ENCODE measurements at places on chromosomes 12 and 14.
A peak's percentile ranks its signal among the peaks of the same experiment; 100 is the strongest.

GRCh38 chr14:41609704-41610183 lies 3.1 kb downstream of the LRFN5 start:
- DNase-seq, result no peak

DNA sequence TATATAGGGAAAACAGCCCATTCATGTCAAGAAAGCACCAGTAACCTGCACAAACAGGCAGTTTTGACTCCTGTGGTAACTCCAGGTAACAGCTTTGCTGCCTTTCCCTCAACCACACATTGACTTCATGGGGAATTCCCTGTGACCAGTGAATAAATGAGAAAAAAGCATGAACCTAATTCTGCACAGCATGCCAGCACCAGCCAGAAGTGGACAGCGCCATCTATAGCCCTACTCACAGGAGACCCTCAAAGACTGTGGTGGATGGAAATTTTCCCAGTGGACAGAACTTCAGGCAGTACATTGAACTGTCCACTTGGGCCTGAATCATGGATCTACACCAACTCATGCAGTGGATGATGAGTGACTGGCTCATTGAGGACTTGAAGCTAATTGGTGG lies 152.1 kb downstream of the SLC8A3 start:
- DNase-seq, result no peak

DNA sequence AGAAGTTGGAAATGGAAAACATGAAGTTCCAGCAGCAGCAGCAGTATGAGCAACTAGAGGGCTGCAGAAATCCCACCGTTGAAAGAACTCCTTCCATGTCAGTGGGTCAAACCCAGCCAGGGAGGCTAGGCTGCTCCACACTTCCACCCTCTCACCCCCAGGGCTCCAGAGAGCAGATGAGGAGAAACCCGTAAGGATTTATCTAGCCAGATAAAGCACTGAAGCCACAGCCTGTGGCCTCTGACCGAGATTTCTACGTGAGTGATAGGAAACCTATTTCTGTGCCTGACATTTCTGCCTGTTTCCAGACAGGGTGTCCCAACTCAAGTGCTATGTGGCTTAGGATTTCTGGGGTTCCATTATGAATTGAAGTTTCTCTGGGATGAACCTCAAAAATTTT lies 100.0 kb upstream of the EEA1 start:
- no peak for DNase-seq

DNA sequence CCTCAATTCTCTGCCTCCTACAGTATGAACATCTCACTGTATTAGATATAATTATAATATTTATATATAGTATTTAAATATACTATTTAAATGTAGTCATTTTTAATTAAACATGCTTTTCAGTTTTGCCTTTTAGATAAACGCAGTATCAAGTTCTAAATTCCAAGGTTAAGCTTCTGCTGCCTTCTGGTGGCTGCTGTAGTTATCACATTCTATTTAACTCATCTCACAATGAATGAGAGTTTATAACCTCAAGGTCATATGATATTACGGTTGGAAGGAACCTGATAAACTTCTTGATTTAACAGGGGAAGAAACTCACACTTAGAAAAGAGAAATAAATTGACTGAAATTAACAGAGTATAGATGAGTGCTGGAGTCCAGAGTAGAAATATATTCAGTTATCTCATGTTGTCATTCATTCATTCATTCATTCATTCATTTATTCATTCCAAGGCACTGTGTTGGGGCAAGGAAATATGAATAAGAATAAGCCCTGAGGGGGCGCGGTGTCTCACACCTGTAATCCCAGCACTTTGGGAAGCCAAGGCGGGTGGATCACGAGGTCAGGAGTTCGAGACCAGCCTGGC lies 31.9 kb downstream of the GUCY2C start:
- peak; percentile 19 for DNase-seq

DNA sequence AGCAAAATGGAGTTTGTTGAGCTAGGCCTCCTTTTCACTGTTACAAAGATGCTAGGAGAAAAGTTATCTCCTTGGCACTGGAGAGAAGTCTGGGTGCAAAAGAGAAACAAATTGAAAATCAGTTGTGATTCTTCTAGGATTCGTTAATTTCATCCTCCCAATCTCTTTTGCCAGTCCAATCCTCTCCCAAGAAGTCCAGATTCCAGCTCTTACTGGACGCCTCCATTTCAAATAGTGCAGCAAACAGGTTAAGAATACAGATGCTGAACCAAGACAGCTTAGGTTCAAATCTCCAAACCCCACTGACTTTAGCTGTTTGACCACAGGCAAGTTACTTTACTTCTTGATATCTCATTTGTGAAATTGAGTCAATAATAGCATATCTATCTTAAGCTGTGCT lies 34.0 kb upstream of the CAPRIN2 start:
- DNase-seq, result no peak

DNA sequence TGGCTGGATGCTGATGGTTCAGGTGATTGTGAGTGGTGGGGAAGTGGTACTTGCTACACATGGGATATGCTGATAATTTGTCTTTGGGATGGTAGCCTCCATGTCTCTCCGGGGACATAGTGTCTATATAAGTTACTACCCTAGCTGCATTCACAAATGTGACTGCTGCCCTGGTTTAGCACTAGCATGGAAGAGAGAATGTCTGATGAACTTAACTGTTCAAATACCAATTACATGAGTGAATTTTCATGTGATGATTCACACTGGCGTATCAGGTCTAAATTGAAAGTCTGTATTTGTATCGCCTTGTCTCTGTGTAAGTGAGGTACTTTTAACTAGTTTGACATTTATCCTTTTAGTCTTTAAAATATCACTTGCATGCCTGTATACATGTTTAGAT lies 34.4 kb downstream of the ATF7IP start:
- peak; percentile 52 for DNase-seq

DNA sequence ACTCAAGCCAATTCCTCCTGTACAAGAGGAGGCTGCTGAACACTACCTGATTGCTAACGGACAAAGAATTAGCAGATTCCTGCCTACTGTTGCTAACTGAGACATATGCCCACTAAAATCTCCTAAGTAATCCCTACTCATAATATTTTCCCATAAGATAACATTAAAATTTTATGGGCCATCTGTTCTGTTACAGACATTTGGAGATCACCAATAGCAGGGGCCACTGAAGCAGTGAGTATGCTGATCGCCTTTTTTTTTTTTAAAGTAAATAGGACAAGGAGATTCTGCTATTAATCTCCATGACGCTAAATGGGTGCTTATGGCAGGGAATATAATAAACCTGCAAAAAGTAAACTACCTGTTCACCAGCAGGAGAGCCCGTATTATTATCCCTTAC lies 292.9 kb downstream of the MED13L start:
- DNase-seq, result no peak

- no peak for DNase-seq
Measured at GRCh38 chr12:117450209-117450608, 88.8 kb upstream of the NOS1 start.

GRCh38 chr14:33987565-33988080 lies 36.7 kb upstream of the EGLN3 start:
- DNase-seq, result no peak

- DNase-seq, result no peak
Measured at GRCh38 chr14:91844029-91844428, 23.3 kb downstream of the TC2N start.

DNA sequence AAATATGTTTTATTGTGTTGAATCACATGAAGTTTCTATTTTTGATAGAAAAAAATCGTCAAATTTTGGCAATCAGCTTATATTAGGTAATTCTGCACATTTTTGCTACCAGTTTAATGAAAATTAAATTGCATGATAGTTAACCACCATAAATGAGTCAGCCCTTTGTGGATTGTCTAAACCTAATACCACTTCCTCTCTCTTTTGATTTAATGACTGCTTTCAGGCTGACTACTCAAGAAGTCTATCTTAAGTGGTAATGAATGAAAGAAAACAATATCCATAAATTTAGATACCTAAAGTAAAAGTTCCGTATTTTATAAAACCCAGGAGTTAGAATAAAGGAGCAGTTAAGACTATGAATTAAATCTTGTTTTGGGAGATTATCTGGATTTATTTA lies 450.5 kb downstream of the TMEM117 start:
- DNase-seq, result peak; percentile 16

DNA sequence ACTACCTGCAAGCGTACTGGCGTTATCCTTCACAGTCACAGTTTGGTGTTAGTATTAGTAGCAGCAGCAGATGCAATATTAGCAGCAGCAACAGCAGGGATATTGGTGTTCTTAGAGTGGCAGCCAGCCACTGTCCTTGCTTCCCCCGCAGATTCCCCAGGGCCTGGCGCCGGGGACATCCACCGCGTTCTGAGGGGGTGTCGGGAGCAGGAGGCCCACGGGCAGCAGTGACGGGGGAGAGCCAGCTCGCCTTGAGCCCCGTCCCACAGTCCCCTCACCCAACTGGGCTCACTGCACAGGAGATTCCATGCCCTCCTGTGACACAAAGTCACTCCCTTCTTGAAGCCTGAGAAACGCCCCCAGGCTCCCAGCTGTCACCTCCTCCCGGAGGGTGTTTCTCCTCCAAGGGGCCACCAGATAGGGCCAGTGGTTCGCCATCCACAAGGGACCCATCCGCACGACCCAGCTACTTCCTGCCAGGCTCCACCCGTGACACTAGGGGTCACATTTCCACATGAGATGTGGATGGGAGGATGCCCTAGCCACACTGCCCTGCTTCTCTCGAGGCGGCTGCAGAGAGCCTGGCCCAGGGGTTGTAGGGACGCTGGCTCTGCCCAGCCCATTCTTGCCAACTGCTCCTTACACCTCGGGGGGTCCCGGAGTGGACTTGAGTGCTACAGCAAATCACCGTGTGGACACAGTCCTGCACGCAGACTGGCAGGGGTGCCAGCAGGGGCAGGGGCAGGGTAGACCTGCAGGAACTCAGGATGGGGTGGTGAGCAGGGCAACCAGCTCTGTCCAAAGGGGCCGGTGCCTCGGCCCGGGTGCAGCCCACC lies 123.1 kb downstream of the PIWIL1 start:
- no peak for DNase-seq

DNA sequence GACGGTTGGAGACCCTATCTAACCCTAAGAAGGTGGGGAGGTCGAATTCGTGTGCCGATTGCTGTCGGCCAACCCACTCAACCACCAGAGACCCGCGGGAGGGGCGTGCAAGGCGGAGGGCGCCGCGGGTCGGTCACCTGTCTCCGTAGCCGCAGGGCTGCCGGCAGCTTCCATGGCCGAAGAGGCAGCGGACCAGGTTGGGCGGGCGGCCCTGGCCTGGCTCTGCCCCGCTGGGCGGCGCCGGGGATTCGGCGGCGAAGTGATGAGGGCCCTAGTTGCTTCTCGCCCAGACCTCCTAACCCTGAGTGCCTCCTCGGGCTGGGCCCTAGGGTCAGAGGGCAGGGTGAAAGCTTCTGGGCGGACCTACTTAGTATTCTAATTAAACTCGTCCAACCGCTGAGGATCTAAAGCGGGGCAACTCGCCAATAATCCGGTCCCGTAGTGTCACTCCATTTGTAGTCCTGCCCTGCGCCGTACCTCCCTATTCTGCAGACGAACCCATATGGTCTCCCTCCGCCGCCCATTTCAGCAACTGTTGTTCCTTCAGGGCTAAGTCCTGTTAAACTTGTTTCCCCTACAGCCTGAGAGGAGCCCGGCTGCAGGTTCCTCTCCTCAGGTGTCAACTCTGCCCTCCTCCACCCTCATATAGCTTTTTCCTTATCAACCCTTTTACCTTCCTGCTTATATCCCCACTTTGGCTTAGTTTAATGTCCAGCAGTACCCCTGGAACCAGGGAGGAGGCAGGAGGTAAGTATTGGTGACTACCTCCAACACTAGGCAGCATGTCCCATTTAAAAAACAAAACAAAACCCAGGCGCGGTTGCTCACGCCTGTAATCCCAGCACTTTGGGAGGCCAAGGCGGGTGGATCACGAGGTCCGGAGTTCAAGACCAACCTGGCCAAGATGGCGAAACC lies at the start of gene PYM1:
Gene PYM1 (minus strand): TSS at position 307 of the 915 bp plus-strand sequence. CDS start 133 bp downstream, at position 174.
- DNase-seq, result peak; percentile 91

- no peak for DNase-seq
Measured at GRCh38 chr12:102526656-102527055, 46.3 kb upstream of the IGF1 start.

DNA sequence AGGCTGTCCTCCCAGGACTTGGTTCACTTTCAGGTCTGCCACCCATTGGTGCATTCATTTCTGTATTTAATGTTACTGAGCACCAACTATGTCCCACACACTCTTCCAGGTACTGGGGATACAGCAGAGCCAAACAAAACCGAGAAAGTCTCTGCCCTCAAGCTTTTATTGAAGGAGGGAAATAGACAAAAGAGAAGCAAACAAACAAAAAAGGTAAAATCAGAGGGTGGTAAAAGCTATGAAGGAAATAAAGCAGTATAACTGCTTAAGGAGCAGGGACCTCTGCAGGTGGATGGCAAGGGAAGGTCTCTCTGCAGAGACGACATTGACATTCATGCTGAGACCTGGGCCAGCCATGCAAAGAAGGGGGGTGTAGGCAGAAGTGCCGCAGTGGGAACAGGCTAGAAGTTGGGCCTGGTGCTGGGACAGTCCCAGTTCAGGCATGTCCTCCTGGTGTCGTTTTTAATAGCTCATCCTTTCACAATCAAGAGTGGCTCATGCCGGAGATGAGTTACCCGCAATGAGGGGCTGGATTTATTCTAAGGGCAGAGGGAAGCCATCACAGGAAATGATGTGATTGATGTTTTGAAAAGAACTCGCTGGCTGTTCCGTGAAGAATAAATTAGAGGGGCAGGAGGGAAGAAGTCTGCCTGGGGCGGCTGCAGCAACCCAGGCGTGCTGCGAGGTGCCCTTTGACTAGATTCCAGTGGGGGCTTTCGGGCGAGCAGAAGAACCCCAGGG lies 72.8 kb downstream of the IRF2BPL start:
- peak; percentile 80 for DNase-seq
